Activated CD4-positive, alpha-beta T cell treated with anti-CD3 and anti-CD28 coated beads, Interleukin-2, amount 50 U/mL, for 4 hours (primary cell): ENCODE measurements at places on chromosomes 13 and 19.
A peak's percentile ranks its signal among the peaks of the same experiment; 100 is the strongest.

- DNase-seq = no peak
Measured at GRCh38 chr13:111909501-111909900, 157.4 kb upstream of the SOX1 start.

GRCh38 chr13:95349267-95349666, 48.0 kb upstream of the ABCC4 start:
- no peak for DNase-seq

DNA sequence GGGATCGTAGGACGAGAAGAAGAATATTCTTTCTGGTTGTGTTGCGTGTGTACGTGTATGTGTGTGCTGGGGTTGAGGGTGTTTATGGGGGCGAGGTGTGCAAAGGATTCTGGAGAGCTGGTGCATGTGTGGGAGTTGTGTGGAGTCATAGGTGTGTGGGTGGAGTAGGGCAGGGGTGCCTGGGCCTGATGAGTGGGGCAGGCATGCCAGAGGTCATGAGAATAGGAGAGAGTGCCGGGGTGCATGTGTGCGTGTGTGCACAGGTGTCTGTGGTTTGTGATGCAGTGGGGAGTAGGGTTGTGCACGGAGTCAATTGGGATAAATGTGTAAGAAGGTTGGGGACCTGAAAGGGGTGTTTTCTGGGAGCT, 649 bp downstream of the TMEM91 start:
- peak; percentile 49 for DNase-seq

DNA sequence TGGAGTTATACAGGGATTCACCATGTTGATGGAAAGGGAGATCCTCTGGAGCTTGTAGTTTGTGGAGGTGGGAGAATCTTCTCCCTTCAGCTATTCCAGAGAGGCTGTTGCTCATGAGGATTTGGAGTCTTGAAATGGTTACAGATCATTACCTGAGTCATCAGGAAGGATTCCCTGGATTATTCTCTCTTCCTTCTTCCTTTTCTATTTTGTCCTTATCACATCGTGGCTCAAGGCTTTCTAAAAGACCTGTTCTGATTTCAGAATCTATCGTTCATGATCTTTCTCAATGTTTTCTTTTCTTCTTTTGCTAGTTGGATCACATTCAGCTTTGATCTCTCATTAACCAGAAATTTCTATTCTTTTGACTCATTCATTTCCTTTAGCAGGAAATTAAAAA, 196.0 kb downstream of the KLF5 start:
- no peak for DNase-seq

DNA sequence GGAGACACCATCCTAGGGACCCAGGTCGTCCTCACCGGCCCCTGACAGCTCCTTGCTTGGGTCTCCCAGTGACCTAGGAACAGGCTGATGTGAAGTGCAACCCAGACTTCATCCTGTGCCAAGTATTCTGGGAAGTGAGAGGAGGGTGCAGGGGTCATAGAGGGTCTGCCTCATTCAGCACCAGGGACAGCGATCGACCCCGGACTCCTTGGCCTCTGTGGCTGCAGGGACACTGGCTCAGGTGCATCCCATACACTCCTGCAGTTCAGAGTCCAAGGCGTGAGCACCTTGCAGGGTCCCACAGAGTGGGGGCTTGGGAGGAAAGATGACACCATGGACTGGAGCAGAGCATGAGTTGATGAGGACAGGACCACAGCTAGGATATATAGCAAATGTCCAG, 10.0 kb upstream of the OR10H2 start:
- no peak for DNase-seq

DNA sequence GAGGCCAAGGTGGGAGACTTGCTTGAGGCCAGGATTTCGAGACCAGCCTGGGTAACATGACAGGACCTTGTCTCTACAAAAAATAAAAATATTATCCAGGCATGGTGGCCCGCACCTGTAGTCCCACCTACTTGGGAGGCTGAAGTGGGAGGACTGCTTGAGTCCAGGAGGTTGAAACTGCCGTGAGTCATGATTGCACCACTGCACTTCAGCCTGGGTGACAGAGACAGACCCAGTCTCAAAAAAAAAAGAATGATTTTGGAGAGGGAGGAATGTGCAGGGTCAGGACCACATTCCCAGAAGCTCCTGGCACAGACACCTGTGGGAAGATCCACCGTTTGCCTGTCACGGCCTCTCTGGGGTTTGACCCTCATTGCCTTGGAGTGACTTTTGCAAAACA, 9.3 kb upstream of the BAX start:
- no peak for DNase-seq

DNA sequence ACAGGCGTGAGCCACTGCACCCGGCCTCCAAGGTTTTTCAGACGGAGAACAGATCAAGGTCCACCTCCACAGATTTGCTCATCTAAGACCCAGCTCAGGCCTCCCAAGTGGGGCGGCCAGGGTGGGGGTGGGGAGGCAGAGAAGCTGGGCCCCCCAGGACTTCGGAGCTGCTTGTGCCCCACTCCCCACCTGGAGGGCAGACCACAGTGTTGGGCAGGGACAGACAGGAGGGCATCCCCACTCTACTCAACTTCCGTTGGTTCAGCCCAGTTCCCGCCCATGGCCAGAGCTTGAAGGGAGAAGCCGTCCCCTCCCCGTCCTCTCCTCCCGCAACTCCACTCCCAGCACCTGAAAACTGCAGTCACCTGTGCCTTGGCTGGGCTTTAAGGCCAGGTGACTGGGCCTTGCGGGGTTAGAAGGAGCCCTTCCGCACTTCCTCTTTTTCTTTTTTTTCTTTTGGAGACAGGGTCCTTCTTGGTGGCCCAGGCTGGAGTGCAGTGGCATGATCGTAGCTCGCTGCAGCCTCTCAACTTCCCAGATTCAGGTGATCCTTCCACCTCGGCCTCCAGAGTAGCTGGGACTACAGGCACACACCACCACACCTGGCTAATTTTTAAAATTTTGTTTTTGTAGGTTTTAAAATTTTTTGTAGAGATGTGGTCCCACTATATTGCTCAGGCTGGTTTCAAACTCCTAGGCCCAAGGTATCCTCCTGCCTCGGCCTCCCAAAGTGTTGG, 734 bp upstream of the LRRC8E start:
- DNase-seq = no peak

- no peak for DNase-seq
Measured at GRCh38 chr13:23722726-23723453, 152.7 kb downstream of the TNFRSF19 start.

DNA sequence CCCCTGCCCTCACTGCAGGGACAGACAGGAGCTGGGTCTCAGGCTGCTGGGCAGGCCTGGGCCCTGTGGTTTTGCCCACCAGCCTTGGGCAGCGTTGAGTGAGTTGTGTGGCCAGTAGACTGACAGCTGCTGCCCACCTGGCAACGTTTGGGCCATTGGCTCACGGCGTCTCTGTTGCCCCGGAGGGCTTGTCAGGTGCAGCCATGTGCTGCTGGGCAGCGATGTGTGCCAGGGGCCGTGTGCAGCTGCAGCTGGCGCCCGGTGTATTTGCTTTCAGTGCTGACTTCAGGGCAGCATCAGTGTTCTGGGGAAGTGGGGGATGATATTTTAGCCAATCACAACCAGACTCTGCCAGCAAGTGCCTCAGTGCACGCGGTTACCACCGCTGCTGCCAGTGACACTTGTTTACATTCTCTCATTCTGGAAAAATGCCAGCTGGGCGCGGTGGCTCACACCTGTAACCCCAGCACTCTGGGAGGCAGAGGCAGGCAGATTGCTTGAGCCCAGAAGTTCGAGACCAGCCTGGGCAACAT, 10.6 kb downstream of the FZR1 start:
- DNase-seq = no peak

DNA sequence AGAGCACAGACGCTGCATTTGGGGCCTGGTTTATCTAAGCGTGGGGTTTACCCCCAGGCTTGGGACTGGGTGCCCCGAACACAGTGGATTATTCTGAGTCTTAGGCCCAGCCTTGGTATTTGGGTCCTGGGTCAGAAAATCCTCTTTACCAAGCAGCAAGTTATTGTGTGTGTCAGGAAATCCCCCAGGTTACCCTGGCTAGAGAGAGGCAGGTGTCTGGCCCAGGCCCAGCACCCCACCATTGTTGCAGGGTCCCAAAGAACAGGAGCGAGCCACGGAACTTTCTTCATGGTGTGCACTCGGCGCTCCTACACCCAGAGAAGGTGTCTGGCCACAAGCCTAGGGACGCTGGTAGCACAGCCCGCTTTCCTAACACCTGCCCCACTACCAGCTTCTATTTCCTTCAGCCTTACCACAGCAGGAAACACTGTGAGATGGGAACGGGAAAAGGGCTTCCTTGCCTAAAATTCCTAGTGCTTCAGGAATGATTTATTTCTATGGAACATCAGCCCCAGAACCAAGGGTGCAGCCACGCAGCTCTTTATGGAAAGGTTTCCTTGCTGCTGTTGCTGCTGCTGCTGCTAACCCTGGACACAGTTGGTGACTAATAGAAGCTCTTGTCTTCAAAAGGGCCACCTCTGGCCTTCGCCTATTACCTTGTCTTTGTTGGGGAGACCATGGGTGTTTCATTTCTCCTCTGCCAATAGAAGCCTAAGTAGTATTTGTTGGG, 7.4 kb upstream of the CDX2 start:
- no peak for DNase-seq

DNA sequence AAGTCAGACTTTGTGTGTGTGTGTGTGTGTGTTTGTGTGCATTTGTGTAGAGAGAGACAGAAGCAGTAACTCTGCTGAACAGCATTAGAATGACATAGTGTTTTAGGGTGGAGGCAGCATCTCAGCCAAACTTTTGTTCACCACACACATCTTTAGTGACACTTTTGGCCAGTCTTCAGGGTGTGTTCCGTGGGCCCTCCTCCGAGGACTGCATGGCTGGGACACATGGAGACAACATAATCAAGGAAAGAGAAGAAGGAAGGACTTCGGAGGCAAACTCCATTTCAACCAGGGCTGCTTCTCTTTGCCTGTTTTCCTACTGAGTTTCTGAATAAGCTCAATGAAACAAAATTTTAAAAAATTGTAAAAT, 205.1 kb downstream of the LHFPL6 start:
- DNase-seq = no peak

- no peak for DNase-seq
Measured at GRCh38 chr19:4556597-4557127, 2.8 kb downstream of the SEMA6B start.

DNA sequence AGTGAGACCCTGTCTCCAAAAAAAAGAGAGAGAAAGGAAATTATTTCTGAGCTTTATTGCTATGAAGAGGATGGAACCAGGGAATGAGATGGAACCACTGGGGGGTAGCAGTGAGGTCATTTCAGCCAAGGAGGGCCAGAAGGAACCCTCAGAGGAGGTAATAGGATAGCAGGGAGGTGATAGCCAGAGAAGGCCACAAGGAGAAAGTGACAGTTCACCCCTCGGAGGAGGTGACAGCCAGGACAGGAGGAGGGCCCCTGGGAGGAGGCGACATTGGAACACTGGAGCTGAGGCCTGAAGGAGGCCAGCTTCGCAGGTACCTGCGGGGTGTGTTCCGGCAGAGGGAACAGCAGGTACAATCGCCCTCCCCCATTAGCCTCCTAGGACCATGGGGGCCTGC, 675 bp upstream of the PGPEP1 start:
- no peak for DNase-seq

- DNase-seq = no peak
Measured at GRCh38 chr19:12453495-12453894, 12.7 kb upstream of the ZNF443 start.

DNA sequence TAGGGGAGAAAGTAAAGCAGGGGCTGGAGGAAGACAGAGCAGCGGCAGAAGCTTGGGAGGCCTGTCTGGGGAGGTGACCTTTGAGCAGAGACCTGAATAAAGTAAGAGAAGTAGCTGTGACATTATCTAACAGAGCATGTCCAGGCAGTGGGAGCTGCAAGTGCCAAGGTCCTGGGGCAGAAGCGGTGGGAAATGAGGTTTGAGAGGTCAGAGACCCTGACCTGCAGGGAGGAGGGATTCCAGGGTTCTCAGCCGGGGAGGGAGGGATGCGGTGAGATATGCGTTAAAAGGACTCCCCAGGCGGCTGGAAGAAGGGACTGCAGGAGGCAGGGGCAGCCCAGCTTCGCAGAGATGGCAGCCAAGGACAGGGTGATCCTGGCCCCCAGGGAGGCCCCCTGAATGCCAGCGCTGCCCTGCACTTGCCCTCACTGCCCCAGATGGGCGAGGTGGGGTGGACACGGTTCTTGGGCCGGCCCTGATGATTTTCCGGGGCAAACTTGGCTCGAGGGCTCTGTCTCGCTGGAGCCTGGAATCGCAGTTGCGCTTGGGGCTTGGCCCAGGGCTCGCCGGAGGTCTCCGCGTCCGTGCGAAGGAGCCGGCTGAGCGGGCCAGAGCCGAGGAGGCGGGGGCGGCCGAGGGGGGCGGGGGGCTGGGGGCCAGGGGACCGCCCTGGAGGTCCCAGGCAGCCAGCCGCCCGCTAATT, 3.2 kb downstream of the CRLF1 start:
- DNase-seq = no peak

GRCh38 chr13:20140487-20140886, 20.4 kb downstream of the GJA3 start:
- DNase-seq = no peak

GRCh38 chr13:84191139-84191538, 308.9 kb upstream of the SLITRK1 start:
- DNase-seq = no peak

DNA sequence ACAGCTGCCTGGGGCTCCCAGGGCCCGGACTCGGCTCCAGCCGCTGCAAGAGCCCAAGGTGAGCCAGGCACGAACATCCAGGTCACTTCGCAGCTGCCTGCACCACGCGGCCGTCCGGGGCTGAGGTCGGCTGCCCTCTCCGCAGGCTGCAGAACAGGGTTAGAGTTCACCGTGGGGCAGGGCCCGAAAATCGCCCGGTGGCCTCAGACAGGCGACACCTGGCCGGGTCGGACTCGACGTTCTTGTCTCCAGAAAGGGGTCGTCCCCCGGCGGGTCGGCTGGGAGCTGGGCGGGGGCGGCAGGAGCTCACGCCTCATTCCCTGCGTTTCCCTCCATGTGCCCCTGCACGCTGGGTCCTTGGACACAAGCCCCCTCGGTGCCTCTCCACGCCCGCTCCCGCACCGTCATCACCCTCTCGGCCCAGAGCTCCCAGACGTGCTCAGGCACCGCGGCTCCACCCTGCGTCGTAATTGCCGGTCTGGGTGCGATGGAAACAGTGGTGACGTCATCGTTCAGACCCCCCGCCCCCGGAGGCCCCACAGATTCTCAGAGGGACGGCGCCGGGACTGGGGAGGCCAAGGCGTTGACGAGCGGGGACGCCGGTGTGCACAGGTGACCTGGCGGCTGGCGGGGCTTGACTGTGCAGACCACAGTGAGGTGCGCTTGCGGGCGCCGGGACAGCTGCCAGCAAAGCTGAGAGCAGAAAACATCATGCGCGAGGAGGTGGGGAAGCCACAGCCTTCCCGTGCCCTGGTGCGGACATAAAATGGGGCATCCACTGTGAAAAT, 4.0 kb upstream of the GRIN3B start:
- DNase-seq = peak; percentile 73
